ENCODE measurements at places on chromosomes 1 and 21.

- no peak overlapping the region for H3K27ac ChIP-seq
- no peak overlapping the region for H3K4me3 ChIP-seq
- H3K27me3 ChIP-seq = peaks cover 7% of the 10 kb centered on the region
- H3K4me1 ChIP-seq = no peaks in the 10 kb centered on the region
- no peaks in the 10 kb centered on the region for H3K36me3 ChIP-seq
These were observed 147.7 kb upstream of the ARHGEF16 start for GRCh38 chr1:3306583-3307291.

GRCh38 chr1:227567256-227567655 is 3.9 kb downstream of the ZNF678 start:
- DNase-seq = no peak
- H3K4me1 ChIP-seq = peaks cover 23% of the 10 kb centered on the region
- H3K4me3 ChIP-seq = no peak overlapping the region

DNA sequence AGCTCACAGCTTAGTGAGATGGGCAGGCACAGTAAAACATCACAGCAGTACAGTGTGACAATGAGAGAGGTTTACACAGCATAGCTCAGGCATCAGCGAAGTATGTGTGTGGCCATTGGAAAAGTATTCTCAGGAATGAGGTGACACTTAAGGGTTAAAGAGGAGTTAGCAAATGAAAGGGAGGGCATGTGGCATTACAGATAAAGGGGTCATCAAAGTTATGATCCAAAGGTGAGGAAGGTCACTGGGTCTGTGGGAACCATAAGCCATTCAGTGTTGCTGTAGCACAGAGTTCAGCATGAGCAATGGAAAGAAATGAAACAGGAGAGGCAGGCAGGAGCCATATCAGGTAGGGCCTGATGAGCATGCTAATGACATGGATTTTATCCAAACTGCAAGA is 4.5 kb upstream of the C8B start:
- no peaks in the 10 kb centered on the region for H3K4me1 ChIP-seq
- no peak overlapping the region for H3K27ac ChIP-seq
- DNase-seq = no peak
- no peaks in the 10 kb centered on the region for H3K27me3 ChIP-seq
- no peak overlapping the region for H3K4me3 ChIP-seq

DNA sequence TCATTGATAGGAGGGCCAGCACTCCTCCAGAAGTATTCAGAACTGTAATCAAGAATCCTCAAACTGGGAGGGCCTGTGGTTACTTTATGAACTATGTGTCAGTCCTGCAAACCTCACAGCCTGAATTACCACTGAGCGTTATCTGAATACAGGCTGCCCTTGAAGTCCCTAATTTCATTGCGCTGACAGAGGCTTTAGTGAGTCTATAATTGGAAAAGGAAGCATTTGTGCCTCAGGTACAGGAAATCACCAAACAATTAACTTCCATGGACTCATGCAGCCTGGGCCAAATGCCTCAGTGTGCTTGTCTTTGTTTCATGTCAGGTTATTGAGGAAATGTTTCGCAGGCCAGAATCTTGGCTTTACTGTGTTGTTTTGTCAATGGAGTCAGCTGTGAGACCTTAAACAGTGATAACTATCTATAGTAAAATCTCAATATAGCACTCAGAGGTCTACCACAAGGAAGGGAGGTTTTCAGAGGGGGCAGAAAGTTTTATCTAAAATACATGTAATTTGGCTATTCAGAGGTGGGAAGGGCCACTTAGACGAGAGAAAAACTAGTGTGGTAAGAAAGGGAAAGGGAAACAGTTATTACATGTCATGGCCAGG is 32.9 kb upstream of the DOCK7 start:
- no peaks in the 10 kb centered on the region for H3K27me3 ChIP-seq
- no peak for DNase-seq
- no peaks in the 10 kb centered on the region for H3K4me1 ChIP-seq
- no peak overlapping the region for H3K4me3 ChIP-seq

DNA sequence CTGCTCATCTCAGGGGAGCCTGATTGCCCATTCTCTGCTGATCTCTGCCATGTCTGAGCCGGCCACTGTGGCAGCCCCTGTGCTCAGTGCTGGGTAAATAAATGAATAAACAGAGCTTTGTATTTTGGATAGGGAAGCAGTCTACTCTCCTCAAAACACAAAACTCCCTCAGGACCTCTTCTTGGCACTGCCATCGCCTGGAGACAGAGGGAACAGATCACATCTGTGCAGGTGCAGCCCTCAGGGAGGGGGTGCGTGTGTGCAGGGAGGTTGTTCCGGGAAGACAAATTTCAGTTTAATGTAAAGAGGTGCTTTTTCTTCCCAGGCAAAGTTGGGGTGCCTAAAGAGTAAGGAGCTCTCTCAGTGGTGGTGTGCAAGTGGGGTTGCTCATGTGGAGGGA is 7.7 kb upstream of the FAM167B start:
- DNase-seq = no peak
- no peaks in the 10 kb centered on the region for H3K27me3 ChIP-seq
- H3K4me1 ChIP-seq = peaks cover 21% of the 10 kb centered on the region

DNA sequence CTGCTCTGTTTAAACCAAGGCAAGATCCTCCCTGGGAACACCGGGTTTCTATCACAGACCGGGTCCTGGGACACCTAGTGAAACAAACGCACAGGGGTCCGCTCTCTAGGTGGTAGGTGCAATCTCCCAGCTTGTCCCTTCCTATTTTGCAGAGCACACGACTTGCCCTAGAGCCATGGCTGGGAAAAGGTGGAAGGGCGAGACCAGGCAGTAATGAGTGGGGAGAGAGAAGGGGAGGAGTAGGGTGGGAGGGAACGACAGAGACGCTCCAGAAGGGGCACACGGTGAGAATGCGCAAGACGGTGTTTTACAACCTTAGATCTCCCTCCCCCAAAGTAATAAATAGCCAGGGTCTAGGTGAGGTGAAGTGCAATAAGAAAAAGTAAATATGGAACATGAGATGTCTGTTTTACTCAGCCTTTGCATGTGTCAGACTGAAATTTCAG is 9.3 kb upstream of the ARHGAP29 start:
- H3K4me1 ChIP-seq = peaks cover 11% of the 10 kb centered on the region
- peaks cover 5% of the 10 kb centered on the region for H3K36me3 ChIP-seq
- H3K27ac ChIP-seq = no peak overlapping the region
- no peak for DNase-seq
- peak overlapping the region; percentile 81 for H3K4me3 ChIP-seq
- peaks cover 62% of the 10 kb centered on the region for H3K27me3 ChIP-seq

GRCh38 chr21:14358775-14359174 is 24.2 kb downstream of the HSPA13 start:
- no peak for DNase-seq
- no peak overlapping the region for H3K4me3 ChIP-seq
- H3K4me1 ChIP-seq = no peaks in the 10 kb centered on the region
- no peaks in the 10 kb centered on the region for H3K36me3 ChIP-seq
- peaks cover 18% of the 10 kb centered on the region for H3K27me3 ChIP-seq

- no peaks in the 10 kb centered on the region for H3K36me3 ChIP-seq
- DNase-seq = no peak
- H3K27me3 ChIP-seq = peaks cover 56% of the 10 kb centered on the region
These were observed 60.7 kb upstream of the CDC42BPA start for GRCh38 chr1:227378871-227379554.

- no peak overlapping the region for H3K27ac ChIP-seq
- DNase-seq = no peak
- H3K36me3 ChIP-seq = no peaks in the 10 kb centered on the region
- H3K4me1 ChIP-seq = no peaks in the 10 kb centered on the region
These were observed 738.8 kb downstream of the AMY1C start for GRCh38 chr1:104488296-104489015.

GRCh38 chr1:16979475-16980327 is 719 bp downstream of the MFAP2 start:
- H3K27ac ChIP-seq = no peak overlapping the region
- peaks cover 10% of the 10 kb centered on the region for H3K4me1 ChIP-seq
- DNase-seq = no peak
- H3K4me3 ChIP-seq = peak overlapping the region; percentile 42

DNA sequence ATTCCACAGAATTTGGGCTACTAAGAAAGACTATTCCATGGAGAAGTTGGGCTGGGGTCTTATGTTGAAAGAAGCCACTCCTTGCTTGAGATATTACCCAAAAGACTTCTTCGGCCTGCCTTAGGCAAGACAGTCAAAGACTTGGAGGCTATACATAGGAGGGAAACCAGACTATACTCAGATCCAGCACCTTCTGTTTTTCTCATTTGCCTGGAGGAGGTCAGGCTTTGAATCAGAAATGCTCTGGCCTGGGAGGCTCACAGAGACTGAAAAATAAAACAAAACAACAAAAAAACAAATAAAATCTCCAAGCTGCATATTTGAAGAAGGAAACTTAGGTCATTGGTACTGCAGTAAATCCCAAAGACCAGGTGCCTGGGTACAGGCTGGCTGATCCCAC is 38.4 kb upstream of the EXOSC10 start:
- H3K36me3 ChIP-seq = peaks cover 9% of the 10 kb centered on the region
- DNase-seq = no peak
- no peak overlapping the region for H3K27ac ChIP-seq
- H3K4me3 ChIP-seq = no peak overlapping the region

DNA sequence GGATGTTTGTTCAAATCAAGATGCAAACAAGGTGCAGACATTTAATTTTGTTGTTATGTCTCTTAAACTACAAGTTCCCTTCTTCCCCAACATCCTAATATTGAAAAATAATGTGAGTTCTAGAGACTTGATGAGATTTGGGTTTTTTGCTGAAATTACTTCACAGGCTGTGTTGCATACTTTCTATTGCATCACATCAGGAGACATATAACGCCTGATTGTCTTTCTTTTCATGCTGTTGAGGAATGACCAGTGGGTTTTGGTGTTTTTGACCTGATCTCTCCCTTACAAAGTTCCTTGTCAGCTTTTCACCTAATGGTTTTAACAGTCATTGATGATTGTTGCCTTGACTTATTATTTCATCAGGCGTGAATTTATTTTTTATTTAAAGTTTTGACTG is 83.4 kb downstream of the UROD start:
- peaks cover 11% of the 10 kb centered on the region for H3K27me3 ChIP-seq
- no peak overlapping the region for H3K27ac ChIP-seq
- H3K4me3 ChIP-seq = no peak overlapping the region

- no peak overlapping the region for H3K27ac ChIP-seq
- DNase-seq = no peak
- H3K27me3 ChIP-seq = peaks cover 12% of the 10 kb centered on the region
- H3K36me3 ChIP-seq = peaks cover 3% of the 10 kb centered on the region
These were observed 20.4 kb upstream of the RGS16 start for GRCh38 chr1:182624577-182624976.

- no peaks in the 10 kb centered on the region for H3K36me3 ChIP-seq
- no peaks in the 10 kb centered on the region for H3K27me3 ChIP-seq
- H3K27ac ChIP-seq = no peak overlapping the region
- H3K4me3 ChIP-seq = no peak overlapping the region
- H3K4me1 ChIP-seq = peaks cover 4% of the 10 kb centered on the region
These were observed 19.9 kb upstream of the KCNE2 start for GRCh38 chr21:34343838-34344381.

GRCh38 chr1:9842781-9843575 is 19.2 kb upstream of the CLSTN1 start:
- no peaks in the 10 kb centered on the region for H3K27me3 ChIP-seq
- no peak for DNase-seq
- H3K4me3 ChIP-seq = no peak overlapping the region
- no peaks in the 10 kb centered on the region for H3K36me3 ChIP-seq

DNA sequence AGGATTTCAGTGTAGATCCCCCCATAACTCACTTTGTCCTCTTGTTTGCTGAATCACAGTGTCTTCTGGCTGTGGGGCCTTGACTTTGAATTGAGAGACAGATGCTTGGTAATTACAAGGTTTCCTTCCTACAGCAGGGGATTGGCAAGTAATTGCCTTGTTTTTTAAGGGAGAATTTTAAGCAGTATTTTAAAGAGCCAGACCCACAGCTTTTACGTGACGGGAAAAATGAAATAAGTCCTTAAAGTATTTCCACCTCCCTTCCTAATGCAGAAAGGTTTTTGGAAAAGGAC is 41.0 kb downstream of the PGBD5 start:
- H3K4me3 ChIP-seq = no peak overlapping the region
- H3K27me3 ChIP-seq = peaks cover 7% of the 10 kb centered on the region
- no peaks in the 10 kb centered on the region for H3K4me1 ChIP-seq
- no peak for DNase-seq
- no peaks in the 10 kb centered on the region for H3K36me3 ChIP-seq

DNA sequence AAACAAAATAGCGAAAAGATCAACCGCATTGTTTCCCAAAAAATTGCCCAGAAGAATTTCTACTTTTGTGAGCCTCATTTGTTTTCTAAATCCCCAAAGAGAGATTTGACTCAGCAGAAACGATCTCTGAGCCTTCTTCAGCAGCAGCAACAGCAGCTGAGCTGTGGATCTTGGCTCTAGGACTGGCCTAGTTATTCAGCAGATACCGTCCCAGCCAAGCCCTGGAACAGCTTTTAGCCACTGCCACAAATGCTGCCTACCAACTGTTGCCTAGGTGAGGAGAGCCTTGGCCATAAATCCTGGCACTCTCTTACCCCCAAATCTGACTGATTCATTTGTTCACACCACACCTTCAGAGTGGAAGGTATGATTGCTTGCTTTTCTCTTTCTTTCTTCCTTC is 320.1 kb downstream of the TGFB2 start:
- DNase-seq = no peak
- H3K27ac ChIP-seq = no peak overlapping the region
- H3K36me3 ChIP-seq = no peaks in the 10 kb centered on the region
- no peak overlapping the region for H3K4me3 ChIP-seq
- H3K4me1 ChIP-seq = no peaks in the 10 kb centered on the region

GRCh38 chr1:3227893-3228292 is 158.9 kb downstream of the PRDM16 start:
- H3K36me3 ChIP-seq = no peaks in the 10 kb centered on the region
- no peak for DNase-seq
- no peak overlapping the region for H3K4me3 ChIP-seq
- peaks cover 4% of the 10 kb centered on the region for H3K27me3 ChIP-seq
- no peaks in the 10 kb centered on the region for H3K4me1 ChIP-seq

GRCh38 chr1:233010146-233010545 is 59.7 kb downstream of the NTPCR start:
- H3K4me3 ChIP-seq = no peak overlapping the region
- H3K27me3 ChIP-seq = no peaks in the 10 kb centered on the region
- H3K36me3 ChIP-seq = peaks cover 5% of the 10 kb centered on the region
- no peak for DNase-seq

DNA sequence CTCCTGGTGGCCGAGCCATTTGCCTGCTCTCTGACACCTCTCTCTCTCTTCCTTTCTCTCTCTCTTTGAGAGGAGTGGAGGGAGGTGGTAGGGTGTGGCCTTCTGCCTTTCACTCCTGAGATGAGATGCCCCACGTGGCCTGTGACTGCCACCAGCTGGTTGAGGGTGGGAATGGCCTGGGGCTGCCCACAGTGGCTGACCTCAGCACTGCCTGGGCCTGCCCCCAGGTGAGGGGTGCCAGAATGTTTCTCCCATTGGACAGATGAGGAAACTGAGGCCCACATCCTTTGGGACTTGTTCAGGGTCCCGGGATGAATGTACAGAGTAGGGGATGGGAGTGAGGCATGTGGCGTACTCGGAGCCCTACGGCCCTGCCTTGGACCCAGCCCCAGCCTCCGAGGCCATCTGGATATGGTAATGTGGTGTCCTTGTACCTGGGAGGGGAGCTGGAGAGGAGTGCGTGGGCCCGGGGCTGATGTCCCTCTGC is 12.7 kb upstream of the C1orf167 start:
- no peaks in the 10 kb centered on the region for H3K36me3 ChIP-seq
- peak; percentile 50 for DNase-seq
- no peak overlapping the region for H3K27ac ChIP-seq
- peaks cover 15% of the 10 kb centered on the region for H3K4me1 ChIP-seq
- H3K4me3 ChIP-seq = no peak overlapping the region
